Stimulated activated CD8-positive, alpha-beta memory T cell treated with anti-CD3 and anti-CD28 coated beads, Interleukin-12 subunit alpha, Interleukin-12 subunit beta, amount 100 ng/mL, for 1 hour (primary cell): ENCODE measurements at places on chromosomes 12 and 14.

DNA sequence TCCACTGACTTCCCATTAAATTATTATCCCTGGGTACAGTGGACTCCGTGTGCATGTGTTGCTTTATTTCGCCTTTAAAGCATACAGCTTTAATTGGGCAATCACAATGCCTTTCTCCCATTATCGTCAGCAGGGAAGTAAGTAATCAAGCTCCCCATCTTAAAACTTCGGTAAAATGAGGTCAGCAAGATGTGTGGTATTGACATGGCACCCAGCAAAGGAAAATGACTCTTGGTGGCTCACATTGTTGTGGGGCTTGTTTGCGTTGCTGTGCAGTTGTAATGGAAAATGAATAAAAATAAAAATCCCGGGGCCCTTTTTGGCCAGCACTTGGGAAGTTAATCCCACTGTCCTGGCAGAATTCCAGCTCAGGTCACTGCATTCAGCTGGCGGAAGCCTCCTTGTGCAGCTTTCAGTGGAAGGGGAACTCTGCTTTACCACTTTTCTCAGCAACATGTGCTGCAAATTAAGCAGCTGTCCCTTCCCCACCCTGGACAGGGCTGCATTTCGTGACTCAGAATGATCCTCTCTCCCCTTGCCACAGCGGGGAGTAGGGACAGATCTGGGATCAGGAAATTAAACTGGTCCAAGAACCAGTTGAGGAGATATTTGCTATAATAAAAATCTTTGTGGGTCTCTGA is 13.9 kb upstream of the ATP2A2 start:
- DNase-seq = no peak

GRCh38 chr14:90674716-90675115 is 141.5 kb downstream of the TTC7B start:
- no peak for DNase-seq

DNA sequence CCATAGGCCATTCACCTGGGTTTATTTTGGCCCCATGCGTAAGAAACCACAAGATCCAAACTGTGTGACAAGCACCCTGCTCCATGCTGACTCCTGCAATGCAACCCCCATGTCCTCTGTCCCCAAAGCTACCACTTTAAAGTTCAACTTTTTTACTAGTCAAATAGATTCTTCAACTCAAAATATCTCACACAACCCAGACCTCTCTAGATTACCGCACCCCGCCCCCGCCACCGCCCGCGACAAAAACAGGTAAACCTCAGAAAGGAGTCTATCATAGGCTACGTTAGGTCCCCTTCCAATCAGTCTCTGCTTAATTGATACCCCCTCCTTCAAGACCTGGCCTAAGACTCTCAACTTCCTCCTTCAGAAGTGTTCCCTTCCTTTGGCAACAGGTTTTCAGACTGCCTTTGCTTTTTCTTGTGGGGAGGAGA is 2.2 kb downstream of the ZFP36L1 start:
- DNase-seq = no peak

DNA sequence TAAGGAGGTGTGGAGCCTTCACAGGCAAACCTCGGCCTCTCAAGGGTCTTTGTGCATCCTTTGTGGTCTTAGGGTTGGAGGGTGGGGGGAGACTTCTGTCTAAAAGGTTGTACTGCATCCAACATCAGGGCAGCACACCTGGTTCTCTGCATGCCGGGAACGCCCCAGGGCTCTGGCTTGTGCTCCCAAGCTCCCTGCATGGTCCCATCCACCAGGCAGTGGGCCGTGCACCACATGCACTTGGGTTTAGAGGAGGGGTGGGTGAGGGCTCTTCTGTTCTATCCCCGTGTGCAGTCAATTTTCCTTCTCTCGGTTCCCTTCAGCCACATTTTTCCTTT is 86.1 kb downstream of the CPSF2 start:
- DNase-seq = no peak
